ENCODE measurements at places on chromosomes 4 and X.

GRCh38 chr4:182144626-182145333 lies 98.4 kb upstream of the TENM3 start:
- DNase-seq, result peak; percentile 26

- DNase-seq, result no peak
Measured at GRCh38 chr4:107850438-107850837, 25.7 kb downstream of the SGMS2 start.

GRCh38 chrX:13829983-13830382 lies 13.1 kb upstream of the GPM6B start:
- no peak for DNase-seq

GRCh38 chr4:108954880-108955279 lies 192.0 kb upstream of the ETNPPL start:
- DNase-seq, result no peak

DNA sequence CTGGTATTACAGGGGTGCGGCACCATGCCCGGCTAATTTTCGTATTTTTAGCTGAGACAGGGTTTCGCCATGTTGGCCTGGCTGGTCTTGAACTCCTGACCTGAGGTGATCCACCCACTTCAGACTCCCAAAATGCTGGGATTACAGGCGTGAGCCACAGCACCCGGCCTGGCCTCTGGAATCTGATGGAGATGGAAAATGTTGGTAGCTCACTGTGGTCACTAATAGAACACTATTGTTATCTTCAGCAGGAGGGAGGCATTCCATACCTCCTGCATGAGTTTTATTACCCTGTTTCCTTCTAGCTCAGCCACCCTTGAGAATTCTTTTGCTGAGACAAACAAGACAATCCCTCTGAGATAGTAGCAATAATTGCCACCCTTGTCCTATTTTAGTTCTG lies 105.0 kb downstream of the SHROOM3 start:
- no peak for DNase-seq

Data from GM12891 (cell line).